ENCODE measurements at places on chromosomes 5 and 9.

- H3K36me3 ChIP-seq = peaks cover 25% of the 10 kb centered on the region
- H3K27ac ChIP-seq = no peak overlapping the region
- H3K4me3 ChIP-seq = no peak overlapping the region
- no peaks in the 10 kb centered on the region for H3K27me3 ChIP-seq
- no peak for DNase-seq
Observed at GRCh38 chr9:105357937-105358336, 89.9 kb upstream of the FSD1L start.

- H3K4me3 ChIP-seq = no peak overlapping the region
- no peak overlapping the region for H3K27ac ChIP-seq
Observed at GRCh38 chr9:113425072-113425471, 14.5 kb downstream of the C9orf43 start.

DNA sequence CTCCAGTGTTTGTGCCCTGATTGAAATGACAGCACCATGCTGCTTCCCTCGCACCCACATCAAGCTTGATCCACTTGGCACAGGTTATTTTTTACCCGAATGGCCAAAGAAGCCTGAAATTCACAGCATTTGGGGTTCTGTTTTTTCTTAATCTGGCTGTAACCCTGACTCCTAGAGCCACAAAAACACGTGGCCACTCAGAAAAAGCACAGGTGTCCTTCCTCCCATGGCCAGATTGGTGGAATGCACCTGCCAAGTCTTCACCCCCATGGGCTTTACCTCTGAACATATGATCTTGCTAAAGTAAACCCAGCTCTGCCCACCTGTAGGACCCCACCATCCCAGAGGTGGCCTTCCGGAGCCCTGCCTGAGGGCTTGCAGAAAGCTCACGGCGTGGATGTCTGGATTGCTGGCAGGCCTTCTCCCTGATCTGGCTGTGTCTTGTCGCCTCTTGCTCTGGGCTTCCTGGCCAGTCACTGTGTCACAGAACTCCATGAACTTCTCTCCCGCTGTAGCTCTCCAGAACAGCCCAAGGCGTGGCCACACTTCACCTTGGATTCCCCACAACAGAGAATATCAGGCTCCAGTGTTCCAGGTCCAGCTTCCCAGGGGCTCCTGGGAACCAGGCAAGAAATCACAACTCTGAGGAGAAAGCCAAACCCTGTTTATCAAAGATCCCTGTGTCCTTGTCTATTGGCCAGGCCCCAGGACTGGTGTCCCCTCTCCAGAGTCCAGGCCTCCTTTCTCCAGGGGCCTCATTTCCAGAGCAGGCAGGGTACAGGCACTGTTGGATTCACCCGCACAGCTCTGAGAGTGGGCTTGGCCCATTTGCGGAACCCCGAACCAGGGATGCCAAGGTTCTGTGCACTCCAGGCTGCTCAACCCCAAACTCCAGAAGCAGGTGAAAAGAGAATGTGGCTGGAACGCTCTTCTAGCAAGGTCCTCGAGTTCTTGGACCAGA is 272.5 kb downstream of the SYK start:
- H3K36me3 ChIP-seq = no peaks in the 10 kb centered on the region
- no peak for DNase-seq
- peaks cover 28% of the 10 kb centered on the region for H3K4me1 ChIP-seq
- H3K27me3 ChIP-seq = no peaks in the 10 kb centered on the region
- H3K4me3 ChIP-seq = no peak overlapping the region
- no peak overlapping the region for H3K27ac ChIP-seq

DNA sequence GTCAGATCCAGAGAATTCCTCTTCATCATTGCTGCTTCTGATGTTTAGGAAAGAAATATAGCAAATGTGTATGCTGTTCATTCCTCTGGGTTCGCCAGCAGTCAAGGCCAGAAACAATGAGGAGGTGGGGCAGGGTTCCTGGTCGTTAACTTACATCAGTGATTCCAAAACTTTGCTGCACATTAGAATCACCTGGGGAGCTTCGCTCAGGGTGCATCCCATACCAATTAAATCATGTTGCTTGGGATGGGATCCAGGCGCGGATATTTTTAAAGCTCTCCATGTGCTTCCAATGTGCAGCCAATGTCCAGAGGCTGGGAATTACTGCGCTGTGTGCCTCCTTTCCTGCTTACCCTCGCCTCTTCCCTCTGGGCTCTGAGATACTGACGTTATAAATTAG is 227.9 kb upstream of the KLF9 start:
- no peaks in the 10 kb centered on the region for H3K4me1 ChIP-seq
- H3K36me3 ChIP-seq = no peaks in the 10 kb centered on the region
- no peak overlapping the region for H3K27ac ChIP-seq
- no peaks in the 10 kb centered on the region for H3K27me3 ChIP-seq

DNA sequence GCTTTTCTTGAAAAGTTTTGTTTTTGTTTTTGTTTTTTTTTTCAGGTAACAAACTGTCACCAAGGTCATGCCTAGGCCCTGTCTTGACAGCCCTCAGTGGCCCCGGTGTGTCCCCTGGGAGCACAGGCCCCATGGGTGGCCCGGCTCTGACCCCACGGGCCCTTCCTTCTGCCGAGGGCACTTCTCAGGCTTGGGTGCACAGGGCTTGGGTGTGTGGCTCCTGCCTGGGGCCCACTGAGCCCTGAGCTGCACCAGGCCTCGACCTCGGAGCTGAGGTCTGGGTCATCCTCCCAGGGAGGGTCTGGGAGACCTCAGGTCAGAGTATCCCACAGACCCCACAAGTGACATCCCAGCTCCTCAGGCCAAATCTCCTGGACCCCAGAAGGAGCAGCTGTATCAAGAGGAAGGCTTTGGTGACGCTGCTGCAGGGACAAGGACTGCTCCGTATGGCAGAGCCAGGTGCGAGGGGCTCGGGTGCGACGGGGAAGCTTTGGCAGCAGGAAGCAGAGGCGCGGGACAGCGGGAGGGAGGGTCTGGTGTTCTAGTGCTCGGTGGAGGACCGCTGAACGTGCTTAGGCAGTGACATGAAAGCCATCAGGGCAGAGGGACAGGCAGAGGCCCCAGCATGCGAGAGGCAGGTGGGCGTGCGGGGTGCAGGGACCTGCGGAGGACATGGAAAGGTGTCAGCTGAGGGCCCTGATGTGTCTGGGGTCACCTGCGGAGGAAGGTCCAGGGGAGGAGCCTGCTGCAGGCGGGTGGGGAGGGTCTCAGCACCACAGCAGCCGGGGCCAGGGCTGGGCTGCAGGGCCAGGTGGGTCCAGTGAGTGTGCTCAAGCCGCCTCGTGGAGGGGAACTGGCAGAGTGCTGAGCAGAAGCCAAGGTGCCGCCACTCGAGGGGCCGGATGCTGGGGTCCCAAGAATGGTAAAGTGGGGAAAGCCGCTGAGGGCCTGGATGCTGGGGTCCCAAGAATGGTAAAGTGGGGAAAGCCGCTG is 18.4 kb upstream of the SLC9A3 start:
- no peak overlapping the region for H3K4me3 ChIP-seq
- H3K27me3 ChIP-seq = peaks cover 67% of the 10 kb centered on the region
- DNase-seq = peak; percentile 76
- peaks cover 21% of the 10 kb centered on the region for H3K4me1 ChIP-seq
- no peak overlapping the region for H3K27ac ChIP-seq

GRCh38 chr5:96197347-96197746 is 235.7 kb upstream of the ELL2 start:
- H3K27ac ChIP-seq = no peak overlapping the region
- H3K36me3 ChIP-seq = no peaks in the 10 kb centered on the region
- no peak overlapping the region for H3K4me3 ChIP-seq
- H3K27me3 ChIP-seq = no peaks in the 10 kb centered on the region
- H3K4me1 ChIP-seq = no peaks in the 10 kb centered on the region
- DNase-seq = no peak

DNA sequence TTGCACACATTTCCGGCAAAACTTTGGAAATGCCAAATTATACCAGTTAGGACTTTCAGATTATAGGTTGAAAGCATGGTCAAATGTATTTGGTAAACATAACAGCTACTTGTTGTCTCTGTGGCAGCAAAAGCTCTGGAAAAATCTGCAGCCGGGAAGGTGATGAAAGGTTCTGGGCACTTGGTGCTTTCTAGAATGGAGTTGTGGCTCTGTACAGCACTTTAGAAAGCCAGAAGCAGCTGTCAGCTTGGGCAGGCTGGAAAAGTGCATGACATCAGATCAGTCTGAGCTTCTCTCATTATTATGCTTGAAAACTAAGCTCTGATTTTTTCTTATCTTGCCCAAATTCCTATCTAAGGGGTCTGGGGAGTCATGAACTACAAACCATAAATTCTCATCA is 118.6 kb upstream of the MAST4 start:
- H3K4me1 ChIP-seq = no peaks in the 10 kb centered on the region
- H3K27ac ChIP-seq = no peak overlapping the region
- no peak for DNase-seq
- no peak overlapping the region for H3K4me3 ChIP-seq

DNA sequence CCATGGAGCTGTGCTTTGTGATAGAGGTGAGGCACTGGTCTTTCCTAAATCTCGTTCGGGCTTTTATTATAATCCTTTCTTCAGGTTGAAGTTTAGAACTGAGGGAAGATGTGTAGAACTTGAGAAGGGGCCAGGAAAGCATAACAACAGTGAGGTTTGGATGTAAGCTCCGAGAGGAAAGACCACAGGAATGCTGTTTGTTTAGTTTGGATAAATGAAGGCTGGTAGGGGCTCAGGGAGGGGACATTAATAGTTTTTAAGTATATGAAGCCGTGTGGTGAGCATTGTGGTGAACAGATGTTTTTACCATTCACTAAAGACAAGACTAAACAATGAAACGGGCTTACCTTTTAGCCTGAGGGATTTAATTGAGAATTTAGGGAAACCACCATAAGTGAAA is 130.8 kb downstream of the ARHGAP26 start:
- no peak overlapping the region for H3K4me3 ChIP-seq
- DNase-seq = no peak
- no peak overlapping the region for H3K27ac ChIP-seq
- peaks cover 15% of the 10 kb centered on the region for H3K36me3 ChIP-seq
- H3K4me1 ChIP-seq = no peaks in the 10 kb centered on the region
- H3K27me3 ChIP-seq = no peaks in the 10 kb centered on the region

DNA sequence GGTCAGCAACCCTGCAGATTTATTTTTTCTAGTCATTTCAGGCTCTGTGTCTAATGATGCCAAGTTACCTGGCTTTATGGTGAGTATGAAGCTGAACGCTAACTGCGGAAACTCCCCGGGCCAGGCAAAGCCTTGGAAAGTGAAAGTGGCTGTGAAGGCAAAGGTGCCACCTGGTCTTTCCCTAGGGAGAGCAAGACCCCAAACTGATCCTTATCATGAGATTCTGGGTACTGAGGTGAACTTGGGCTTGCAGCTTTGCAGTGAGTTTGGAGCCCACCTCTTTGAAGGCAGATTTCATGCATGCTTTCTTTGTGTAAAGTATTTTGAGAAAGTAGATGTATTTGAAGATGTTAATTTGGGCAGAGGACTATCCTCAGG is 63.3 kb downstream of the CARTPT start:
- DNase-seq = no peak
- H3K36me3 ChIP-seq = no peaks in the 10 kb centered on the region
- H3K27me3 ChIP-seq = no peaks in the 10 kb centered on the region
- peaks cover 15% of the 10 kb centered on the region for H3K4me1 ChIP-seq

DNA sequence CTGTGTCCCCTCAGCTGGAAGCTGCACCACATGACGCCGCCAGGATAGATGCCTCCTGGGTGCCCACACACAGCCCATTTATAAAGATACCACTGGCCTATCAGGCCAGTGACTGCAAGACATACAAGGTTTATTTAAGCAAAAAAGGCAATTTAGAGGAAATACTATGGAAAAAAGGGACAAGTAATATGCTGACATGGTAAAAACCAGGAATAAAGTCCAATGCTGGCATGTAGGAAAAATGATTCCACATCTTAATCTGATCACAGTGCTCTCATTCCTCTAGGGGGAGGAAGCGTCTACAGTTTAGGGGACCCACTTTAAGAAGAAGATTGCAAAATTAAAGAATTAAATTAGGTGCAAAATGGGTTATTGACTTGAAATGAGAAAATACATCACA is 80.1 kb downstream of the ZNF354C start:
- H3K4me1 ChIP-seq = peaks cover 6% of the 10 kb centered on the region
- peaks cover 4% of the 10 kb centered on the region for H3K27me3 ChIP-seq
- H3K27ac ChIP-seq = no peak overlapping the region
- no peak overlapping the region for H3K4me3 ChIP-seq
- H3K36me3 ChIP-seq = no peaks in the 10 kb centered on the region
- DNase-seq = no peak

- H3K27me3 ChIP-seq = no peaks in the 10 kb centered on the region
- peaks cover 34% of the 10 kb centered on the region for H3K4me1 ChIP-seq
- no peak overlapping the region for H3K4me3 ChIP-seq
- DNase-seq = no peak
- no peak overlapping the region for H3K27ac ChIP-seq
Observed at GRCh38 chr9:37083654-37084053, 36.7 kb upstream of the ZCCHC7 start.
